AG04449 (cell line): ENCODE measurements at places on chromosomes 7 and 10.

- DNase-seq: no peak
Measured at GRCh38 chr10:100562008-100562672, 26.4 kb downstream of the HIF1AN start.

- DNase-seq: no peak
Measured at GRCh38 chr7:27953361-27953760, 213.4 kb downstream of the TAX1BP1 start.

GRCh38 chr7:140458201-140458600 is 21.1 kb downstream of the MKRN1 start:
- no peak for DNase-seq

GRCh38 chr10:10038348-10038747 is 979.3 kb upstream of the CELF2 start:
- DNase-seq: no peak

DNA sequence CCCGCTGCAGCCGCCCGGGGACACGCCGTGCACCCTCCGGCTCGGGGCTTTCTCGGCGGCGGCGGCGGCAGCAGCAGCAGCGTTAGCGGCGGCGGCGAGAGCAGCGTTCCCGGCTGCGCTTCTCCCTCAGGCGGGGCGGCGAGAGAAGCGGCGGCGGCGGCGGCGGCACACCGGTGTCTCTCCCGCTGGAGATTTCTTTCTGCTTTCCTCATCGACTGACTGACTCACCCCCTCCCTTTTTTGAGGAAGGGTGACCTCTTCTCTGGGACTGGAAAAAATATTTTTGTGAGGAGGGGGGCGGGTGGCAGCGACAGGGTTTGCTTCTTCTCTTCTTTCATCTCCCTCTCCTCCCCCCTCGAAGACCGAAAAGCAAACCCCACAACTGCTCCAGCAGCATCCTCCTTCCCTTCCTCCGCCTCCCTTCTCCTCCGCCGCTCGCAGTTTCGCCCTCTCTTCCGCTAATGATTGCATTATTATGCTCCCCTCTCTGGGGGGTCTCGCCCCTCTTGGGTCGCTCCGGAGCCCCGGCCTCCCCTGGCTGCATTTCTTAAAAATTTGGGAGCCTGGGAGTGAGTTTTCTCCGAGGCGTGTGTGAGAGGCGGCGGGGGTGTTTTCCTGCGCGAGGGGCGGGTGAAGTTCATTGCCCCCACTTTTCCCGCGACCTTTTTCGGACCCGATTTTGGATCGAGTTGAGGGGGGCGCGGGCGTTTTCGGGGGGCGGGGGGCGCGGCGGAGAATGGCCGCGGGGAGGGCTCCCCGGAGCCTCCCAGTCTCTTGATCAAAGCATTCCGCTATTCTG is 411 bp downstream of the AUTS2 start:
- DNase-seq: no peak

- no peak for DNase-seq
Measured at GRCh38 chr10:48271047-48271730, 3.3 kb downstream of the FRMPD2 start.

- DNase-seq: no peak
Measured at GRCh38 chr10:102327641-102328040, 67.9 kb upstream of the NFKB2 start.

GRCh38 chr10:114819322-114819721 is 2.3 kb upstream of the FHIP2A start:
- DNase-seq: no peak
